ENCODE measurements at places on chromosomes 16 and 17. TPM values are rescaled to one million over a fixed set of nuclear protein-coding genes. Genes with fewer than 3 reads are reported as not detected.

Gene TPSG1
- total RNA-seq: not detected

Gene MBTD1
- 13.7 TPM for total RNA-seq

Gene DNAH9
- not detected for total RNA-seq

Gene KIF2B
- total RNA-seq: not detected

Gene DBNDD1
- total RNA-seq: 1.3 TPM

Gene CRISPLD2
- total RNA-seq: 37.0 TPM

Gene CACNA1H
- 0.26 TPM for total RNA-seq

Gene GDPD3
- 1.0 TPM for total RNA-seq

Gene TRIM16
- 63.1 TPM for total RNA-seq

Gene C17orf67
- 1.7 TPM for total RNA-seq

Gene CRAMP1
- total RNA-seq: 4.6 TPM

Gene SLC4A1
- not detected for total RNA-seq

Gene FAM20A
- 14.9 TPM for total RNA-seq
